ENCODE measurements at places on chromosomes 2 and 18. TPM values are rescaled to one million over a fixed set of nuclear protein-coding genes. Genes with fewer than 3 reads are reported as not detected.

Gene RTP5
- total RNA-seq, result not detected

Gene FRZB
- not detected for total RNA-seq

Gene GATA6
- total RNA-seq, result not detected

Gene BOLL
- total RNA-seq, result 0.51 TPM

Gene ZEB2
- 27.8 TPM for total RNA-seq

Gene ITGA4
- 118 TPM for total RNA-seq

Gene RBMS1
- 35.4 TPM for total RNA-seq

DNA sequence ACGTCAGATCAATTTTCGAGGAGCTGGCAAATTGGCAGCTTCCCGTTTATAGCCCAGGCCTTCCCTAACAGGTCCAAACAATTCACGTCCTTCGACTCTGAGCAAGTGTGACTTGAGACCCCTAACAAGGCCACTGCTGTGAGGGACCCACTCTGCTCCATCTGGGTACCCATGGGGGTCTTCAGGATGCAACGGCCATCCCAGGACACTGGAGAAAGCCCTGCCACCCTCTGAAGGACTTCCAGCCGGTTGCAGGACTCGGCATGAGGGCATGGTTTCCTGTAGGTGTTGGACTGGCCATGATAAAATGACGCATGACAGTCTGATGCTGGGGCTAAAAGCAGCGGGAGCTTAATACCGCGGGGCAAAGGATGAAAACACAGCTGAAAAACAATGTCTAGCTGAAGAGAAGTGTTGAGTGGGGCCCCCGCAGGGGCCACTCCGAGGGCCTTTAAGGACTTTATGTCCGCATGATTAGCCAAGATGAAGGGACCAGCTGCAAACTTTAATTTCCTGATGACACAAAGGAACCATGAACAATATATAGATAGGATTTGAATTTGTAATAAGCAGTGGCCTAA, 113.3 kb upstream of the ZNF521 start:
- no peak overlapping the region for H3K4me3 ChIP-seq
- no peaks in the 10 kb centered on the region for H3K4me1 ChIP-seq
- H3K36me3 ChIP-seq, result no peaks in the 10 kb centered on the region
- H3K27me3 ChIP-seq, result no peaks in the 10 kb centered on the region

GRCh38 chr2:188610050-188610444, 318.4 kb downstream of the GULP1 start:
- DNase-seq, result no peak
- no peak overlapping the region for H3K4me3 ChIP-seq
- H3K27me3 ChIP-seq, result no peaks in the 10 kb centered on the region
- no peaks in the 10 kb centered on the region for H3K36me3 ChIP-seq

DNA sequence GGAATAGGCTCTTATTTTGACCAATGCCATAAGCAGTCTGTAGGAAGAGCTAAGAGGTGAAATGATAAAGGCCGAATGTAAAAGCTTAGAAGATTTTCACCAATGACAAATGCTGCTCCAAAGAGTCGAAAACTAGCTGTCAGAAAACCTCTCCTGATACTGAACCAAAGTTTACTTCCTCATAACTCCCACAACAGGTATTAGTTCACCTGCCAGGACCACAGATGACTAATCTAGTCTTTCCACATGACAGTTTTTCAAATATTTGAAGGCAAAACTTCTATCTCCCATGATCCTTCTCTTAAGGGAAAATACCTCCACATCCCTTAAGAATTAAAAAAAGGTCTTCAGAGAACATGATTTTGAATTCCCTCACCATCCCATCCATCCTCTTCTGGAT, 473.2 kb upstream of the SPHKAP start:
- no peaks in the 10 kb centered on the region for H3K27me3 ChIP-seq
- no peak overlapping the region for H3K4me3 ChIP-seq
- no peaks in the 10 kb centered on the region for H3K36me3 ChIP-seq
- DNase-seq, result no peak
- no peak overlapping the region for H3K27ac ChIP-seq

- no peak overlapping the region for H3K27ac ChIP-seq
- H3K4me3 ChIP-seq, result no peak overlapping the region
- peaks cover 2% of the 10 kb centered on the region for H3K27me3 ChIP-seq
- peaks cover 7% of the 10 kb centered on the region for H3K4me1 ChIP-seq
- DNase-seq, result no peak
Measured at GRCh38 chr2:207484444-207485391, 45.0 kb upstream of the CREB1 start.

GRCh38 chr2:127176371-127177311, 43.5 kb downstream of the CYP27C1 start:
- no peak overlapping the region for H3K27ac ChIP-seq
- no peaks in the 10 kb centered on the region for H3K4me1 ChIP-seq
- H3K36me3 ChIP-seq, result no peaks in the 10 kb centered on the region
- no peak for DNase-seq
- no peak overlapping the region for H3K4me3 ChIP-seq

DNA sequence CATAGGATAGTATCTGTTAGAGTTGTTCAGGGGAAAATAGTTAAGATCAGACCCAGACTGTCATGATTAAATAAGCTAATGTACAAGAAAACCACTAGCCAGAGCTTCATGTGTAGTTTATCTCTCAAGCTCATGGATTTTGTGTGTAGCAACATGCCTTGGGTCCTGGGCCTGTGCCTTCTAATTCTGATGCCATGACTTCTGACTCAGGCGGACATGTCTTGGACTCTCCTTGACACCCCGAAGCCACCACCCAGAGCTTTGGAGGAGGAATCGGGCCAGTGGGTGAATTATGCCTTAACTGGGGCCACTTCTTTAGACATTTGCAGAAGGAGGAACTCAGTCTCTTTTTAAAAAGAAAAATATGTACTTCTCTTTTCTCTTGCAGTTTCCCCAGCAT, 68.7 kb downstream of the NPAS2 start:
- DNase-seq, result no peak
- no peaks in the 10 kb centered on the region for H3K27me3 ChIP-seq
- no peak overlapping the region for H3K27ac ChIP-seq
- no peak overlapping the region for H3K4me3 ChIP-seq
- no peaks in the 10 kb centered on the region for H3K36me3 ChIP-seq

- DNase-seq, result no peak
- peaks cover 9% of the 10 kb centered on the region for H3K4me1 ChIP-seq
- no peak overlapping the region for H3K27ac ChIP-seq
- H3K27me3 ChIP-seq, result peaks cover 15% of the 10 kb centered on the region
- H3K4me3 ChIP-seq, result no peak overlapping the region
Measured at GRCh38 chr18:63067939-63068338, 251.6 kb downstream of the BCL2 start.

DNA sequence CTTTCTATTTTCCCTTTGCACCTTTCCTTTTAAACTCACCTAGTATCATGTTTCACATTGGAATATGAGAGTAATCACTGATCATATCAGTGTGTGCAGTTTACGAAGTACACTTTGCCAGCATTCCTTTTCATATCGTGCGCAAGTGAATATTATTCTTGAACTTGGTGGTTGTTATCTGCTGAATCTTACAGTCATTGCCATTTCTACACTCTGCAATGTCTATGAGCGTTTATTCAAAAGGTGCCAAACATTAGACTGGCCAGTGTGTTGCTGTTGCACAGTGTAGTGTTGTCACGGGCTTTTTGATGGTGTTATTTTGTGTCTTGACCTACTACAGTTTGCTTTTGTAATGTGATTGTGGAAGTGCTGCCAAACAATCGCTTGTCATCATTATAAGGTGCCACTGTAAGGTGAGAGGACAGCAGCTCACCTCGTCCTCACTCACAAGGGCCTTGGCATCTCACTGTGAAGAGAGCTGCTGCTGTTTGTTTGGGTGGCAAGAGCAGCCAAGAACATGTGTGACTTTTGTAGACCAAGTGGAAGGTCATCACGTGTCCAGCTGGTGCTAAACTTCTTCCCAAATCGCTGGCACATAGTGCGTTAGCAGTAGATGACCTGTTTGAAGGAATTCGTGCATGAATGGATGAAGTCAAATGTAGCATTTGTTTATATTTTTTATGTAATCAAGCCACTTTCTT, 113.3 kb downstream of the MYO1B start:
- peaks cover 2% of the 10 kb centered on the region for H3K36me3 ChIP-seq
- no peak overlapping the region for H3K4me3 ChIP-seq
- no peaks in the 10 kb centered on the region for H3K27me3 ChIP-seq

DNA sequence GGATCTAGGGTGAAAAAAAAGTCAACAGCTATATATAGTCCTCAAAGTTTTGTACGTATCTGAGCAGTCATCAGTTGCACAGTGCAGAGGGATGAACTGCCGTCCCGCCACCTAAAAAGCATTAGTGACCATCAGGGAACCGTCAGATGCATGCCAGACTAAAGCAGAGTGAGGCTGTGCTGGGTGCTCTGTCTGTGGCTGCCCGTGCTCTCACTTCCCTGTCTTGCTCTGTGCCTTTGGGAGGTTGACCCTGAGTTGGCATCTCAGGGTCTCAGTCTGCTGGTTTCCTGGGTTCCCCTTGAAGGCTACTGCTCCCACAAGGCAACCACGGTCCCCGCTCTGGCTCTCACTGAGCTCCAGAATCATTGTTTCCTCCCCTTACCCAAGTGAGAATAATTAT, 11.1 kb downstream of the CLUL1 start:
- DNase-seq, result no peak
- H3K4me3 ChIP-seq, result no peak overlapping the region
- no peak overlapping the region for H3K27ac ChIP-seq
- no peaks in the 10 kb centered on the region for H3K4me1 ChIP-seq

- no peak overlapping the region for H3K27ac ChIP-seq
- no peak for DNase-seq
- H3K27me3 ChIP-seq, result peaks cover 4% of the 10 kb centered on the region
- peaks cover 8% of the 10 kb centered on the region for H3K4me1 ChIP-seq
Measured at GRCh38 chr2:159960414-159960813, 102.0 kb downstream of the PLA2R1 start.

GRCh38 chr2:59745085-59745484, 808.4 kb downstream of the BCL11A start:
- no peaks in the 10 kb centered on the region for H3K4me1 ChIP-seq
- H3K27ac ChIP-seq, result no peak overlapping the region
- H3K4me3 ChIP-seq, result no peak overlapping the region

DNA sequence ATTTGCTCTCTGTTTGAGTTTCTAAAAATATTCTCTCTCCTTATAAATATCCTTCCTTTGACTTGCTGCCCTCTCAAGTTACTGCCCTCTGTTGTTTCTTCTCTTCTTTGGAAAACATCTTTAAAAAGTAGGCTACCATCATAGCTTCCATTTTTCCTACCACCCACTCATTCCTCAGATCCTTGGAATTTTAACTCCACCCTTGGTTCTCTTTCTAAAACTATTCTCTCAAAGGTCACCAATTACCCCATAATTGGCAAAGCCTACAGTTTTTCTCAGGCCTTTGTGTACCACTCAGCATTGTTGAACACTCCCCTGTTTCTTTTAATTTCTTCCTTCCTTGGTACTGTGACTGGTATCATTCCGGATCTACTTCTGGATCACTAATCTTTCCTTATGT, 43.0 kb upstream of the ITGAV start:
- no peak for DNase-seq
- no peak overlapping the region for H3K4me3 ChIP-seq
- H3K36me3 ChIP-seq, result no peaks in the 10 kb centered on the region
- H3K27me3 ChIP-seq, result peaks cover 2% of the 10 kb centered on the region
- no peak overlapping the region for H3K27ac ChIP-seq

DNA sequence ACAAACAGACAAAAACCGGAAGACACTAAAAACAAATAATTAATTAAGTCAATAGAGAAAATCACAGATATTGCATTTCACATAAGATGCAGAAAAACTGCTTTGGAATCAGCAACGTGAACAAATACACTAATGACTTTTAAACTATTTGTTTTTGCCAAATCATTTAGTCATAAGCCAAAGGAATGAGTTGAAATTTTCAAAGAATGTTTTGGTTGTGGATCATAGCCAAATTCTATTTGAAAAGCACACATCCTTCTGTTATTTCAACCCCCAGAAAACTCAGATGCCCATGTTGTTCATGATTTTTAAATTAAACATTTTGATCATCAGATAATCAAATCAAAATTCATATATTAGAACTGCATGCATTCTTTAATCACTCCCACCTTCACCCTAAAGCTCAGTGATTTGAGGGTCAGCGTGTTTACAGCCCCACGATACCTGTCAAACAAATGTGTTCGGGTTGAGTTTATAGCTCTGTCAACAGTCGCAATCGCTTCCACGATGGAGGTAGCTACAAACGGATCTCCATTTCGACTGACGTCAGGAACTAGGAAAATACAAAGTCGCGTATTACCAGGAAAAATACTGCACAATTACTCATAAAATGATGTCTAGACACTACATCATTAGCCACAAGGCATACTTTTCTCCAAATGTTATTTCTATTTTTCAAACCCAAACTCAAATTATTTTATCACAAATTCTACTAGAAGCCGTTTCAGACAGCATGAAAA, 90.2 kb downstream of the PXDN start:
- H3K4me3 ChIP-seq, result no peak overlapping the region
- no peak overlapping the region for H3K27ac ChIP-seq
- no peaks in the 10 kb centered on the region for H3K4me1 ChIP-seq
- DNase-seq, result no peak

DNA sequence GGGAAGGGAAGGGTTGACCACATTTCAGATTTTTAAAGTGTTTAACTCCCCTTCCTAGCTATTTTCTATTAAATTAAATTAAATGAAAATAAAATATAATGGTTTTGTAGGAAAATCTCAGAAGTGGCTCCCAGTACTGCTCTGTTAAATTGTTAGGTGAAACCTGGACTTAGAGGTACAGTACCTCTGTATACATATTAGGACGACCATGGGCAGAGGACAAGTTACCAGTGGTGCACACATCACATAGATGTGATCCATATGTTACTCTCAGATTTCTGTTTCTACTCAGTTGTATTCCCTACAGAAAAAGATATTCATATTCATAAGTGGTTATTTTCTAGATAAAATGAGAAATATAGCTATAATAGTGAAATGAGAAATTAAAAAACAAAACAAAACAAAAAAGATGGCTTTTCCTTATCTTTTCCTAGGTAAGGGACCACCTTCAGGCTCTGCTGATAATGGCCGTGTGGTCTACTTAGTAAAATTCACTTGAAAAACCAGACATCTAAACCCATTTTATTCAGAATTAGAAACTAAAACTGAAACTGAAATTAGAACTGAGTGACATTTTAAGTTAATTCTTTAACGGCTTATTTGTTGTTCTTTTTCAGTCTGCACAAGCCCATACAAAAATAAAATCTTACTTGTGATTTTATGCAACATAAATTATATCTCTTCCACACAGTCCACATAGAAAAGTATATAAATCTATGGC, 832.5 kb upstream of the CHAC2 start:
- H3K4me3 ChIP-seq, result no peak overlapping the region
- no peaks in the 10 kb centered on the region for H3K36me3 ChIP-seq
- H3K4me1 ChIP-seq, result peaks cover 10% of the 10 kb centered on the region
- DNase-seq, result no peak

DNA sequence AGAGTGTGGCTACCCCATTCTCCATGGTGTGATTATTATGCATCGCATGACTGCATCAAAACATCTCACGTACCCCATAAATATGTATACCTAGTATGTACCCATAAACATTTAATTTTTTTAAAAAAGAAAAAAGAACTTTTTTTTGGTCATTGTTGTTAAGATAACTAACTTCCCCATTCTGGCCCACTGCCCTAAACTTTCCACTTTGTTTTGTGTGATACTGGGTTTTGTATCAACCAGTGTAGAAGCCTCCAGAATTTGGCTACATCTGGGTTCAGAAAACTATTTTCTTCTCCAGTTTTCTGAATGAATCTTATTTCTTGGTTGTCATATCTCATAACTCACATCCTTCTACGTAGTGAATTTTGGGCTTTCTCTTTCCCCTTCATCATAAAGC, 62.3 kb upstream of the NABP1 start:
- H3K27me3 ChIP-seq, result no peaks in the 10 kb centered on the region
- H3K4me3 ChIP-seq, result no peak overlapping the region
- DNase-seq, result no peak

- DNase-seq, result no peak
- peaks cover 2% of the 10 kb centered on the region for H3K36me3 ChIP-seq
- H3K27ac ChIP-seq, result peak overlapping the region; percentile 70
Measured at GRCh38 chr2:108591163-108591562, 56.9 kb downstream of the LIMS1 start.

All from activated T-helper 1 cell treated with anti-CD3 and anti-CD28 coated beads, Interleukin-12 subunit alpha, Interleukin-12 subunit beta, Interleukin-2, Interleukin-4 antibody, amounts not matched to agents 30 ng/mL and 10 ng/mL and 1 ng/mL, durations not matched to agents 14 hours and 24 hours and 36 hours (primary cell).